MM.1S (cell line): ENCODE measurements at places on chromosomes 1 and 21.

DNA sequence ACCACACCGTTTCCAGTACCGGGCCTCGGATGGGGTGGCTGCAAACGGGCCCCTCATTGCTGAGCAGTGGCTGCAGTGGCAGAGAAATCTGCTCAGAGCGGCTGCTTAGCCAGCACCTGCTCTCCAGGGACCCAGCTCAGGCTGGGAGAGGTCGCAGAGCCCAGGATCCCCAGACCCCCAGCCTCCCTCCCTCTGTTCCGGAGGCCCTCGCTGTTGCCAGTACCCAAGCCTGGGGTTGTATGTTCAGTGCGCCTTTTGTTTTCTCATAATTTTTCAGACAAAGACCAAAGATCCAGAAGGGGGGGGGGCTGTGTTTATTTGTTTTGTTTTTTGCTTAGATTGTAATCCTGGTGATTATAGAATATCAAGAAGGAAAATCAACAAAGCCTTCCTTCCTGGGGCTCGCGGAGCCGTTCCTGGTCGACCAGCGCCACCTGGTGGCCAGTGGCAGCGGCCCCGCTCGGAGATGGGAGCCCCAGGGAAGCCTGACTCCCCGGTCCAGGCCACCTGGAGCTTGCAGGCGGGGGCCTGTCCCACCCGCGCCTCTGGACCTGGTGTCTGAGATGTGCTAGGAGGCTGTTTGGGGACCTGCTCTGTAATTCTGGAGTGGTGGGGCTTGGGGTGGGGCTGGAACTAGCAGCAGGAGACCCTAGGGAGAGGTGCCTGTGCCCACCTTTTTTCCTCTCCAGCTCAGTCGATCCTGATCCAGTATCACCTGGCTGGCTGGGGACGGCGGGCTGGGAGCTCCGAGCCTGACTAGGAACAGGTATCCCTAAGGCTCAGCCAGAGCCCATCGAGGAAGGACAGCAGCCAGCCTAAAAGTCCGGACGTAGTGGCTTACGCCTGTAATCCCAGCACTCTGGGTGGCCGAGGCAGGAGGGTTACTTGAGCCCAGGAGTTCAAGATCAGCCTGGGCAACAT is 123.9 kb upstream of the VAMP3 start:
- peak; percentile 46 for DNase-seq

- no peak for DNase-seq
Observed at GRCh38 chr1:163450986-163451385, 129.2 kb downstream of the NUF2 start.

- DNase-seq: no peak
Observed at GRCh38 chr1:108007531-108007930, 42.6 kb upstream of the VAV3 start.

DNA sequence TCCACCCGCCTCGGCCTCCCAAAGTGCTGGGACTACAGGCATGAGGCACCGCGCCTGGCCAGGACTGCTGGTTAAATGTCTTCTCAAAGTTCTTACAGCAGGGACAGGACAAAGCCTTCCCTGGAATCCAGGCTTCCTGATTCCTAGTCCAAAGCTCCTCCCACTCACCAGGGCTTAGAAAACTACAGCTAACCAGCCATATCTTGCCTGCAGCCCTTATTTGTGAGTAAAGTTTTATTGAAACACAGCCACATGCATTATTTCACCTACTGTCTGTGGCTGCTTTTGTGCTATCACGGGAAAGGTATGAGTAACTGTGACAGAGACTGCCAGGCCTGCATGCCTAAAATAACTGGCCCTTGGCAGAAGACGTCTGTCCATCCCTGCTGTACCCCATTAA is 24.4 kb downstream of the TMCO4 start:
- no peak for DNase-seq

DNA sequence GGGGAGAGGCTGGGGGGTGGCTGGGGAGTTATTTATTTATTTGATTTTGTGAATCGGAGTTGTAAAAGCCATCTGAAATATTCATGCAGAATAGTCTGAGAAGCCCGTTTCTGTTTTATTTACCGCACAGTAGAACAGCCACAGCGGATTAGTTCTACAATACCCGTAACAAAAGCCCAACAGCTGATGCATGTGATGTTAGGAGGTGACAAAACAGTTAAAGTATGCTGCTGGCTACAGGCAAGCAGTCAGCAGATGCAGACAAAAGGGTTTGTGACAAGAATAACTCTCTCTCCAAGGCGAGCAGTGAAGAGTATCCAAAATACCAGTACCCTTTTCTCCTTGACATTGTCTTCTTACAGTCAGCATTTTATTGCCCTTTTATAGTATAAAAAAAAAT is 42.0 kb downstream of the PROX1 start:
- no peak for DNase-seq

DNA sequence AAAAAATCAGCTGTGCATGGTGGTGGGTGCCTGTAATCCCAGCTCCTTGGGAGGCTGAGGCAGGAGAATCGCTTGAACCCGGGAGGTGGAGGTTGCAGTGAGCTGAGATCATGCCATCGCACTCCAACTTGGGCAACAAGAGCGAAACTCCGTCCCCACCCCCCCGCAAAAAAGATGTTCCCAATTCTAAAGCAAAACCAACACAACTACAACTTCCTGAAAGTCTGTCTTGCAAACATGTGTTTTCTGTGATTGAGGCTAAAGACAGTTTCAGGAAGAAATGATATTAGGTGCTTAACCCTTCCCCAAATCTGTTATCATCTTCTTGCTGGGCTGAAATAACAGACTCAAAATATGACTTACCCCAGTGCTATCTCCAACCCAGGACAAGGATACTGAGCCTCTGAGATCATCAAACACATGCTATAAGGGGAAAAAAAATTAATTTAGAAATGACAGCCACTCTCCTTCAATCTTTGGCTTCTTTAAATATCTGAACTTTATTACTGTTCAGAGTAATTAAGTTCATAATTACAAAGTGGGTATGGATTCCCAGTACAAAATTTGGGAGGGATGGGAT is 28.5 kb downstream of the SORT1 start:
- DNase-seq: peak; percentile 15
